ENCODE measurements at places on chromosomes 3 and 15.

- DNase-seq, result no peak
These were observed 212.8 kb upstream of the RORA start for GRCh38 chr15:61441891-61442290.

DNA sequence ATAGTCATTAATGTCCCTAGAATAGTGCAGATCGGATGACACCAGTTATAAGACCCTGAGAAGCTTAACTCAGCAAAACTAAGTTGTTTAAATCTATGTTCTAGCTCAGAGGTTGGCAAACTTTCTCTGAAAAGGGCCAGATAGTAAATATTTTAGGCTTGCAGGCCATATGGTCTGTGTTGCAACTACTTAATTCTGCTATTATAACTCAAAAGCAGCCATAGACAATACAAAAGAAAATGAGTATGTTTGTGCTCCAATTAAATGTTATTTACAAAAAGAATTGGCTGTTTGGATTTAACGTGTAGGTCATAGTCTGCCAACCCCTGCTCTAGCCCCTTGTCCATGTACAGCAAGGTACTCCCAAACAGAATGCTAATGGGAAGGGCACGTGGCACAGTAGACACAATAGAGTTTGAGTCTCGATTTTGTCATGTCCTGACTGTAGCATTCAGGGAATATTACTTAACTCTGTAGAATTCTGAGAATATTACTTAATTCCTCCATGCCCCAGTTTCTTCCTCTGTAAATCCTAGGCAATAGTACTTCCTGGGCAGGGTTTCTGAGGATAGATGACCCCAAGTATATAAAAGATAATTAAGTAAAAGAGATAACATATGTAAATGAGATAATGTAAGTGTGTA, 70.5 kb upstream of the ATP2C1 start:
- DNase-seq, result no peak

GRCh38 chr15:25768271-25768670, 94.9 kb downstream of the ATP10A start:
- no peak for DNase-seq

GRCh38 chr3:60730371-60730770, 520.9 kb downstream of the FHIT start:
- DNase-seq, result no peak

GRCh38 chr3:119401503-119402440, 61.6 kb downstream of the TMEM39A start:
- DNase-seq, result no peak

GRCh38 chr3:35635407-35635806, 3.9 kb upstream of the ARPP21 start:
- DNase-seq, result no peak

DNA sequence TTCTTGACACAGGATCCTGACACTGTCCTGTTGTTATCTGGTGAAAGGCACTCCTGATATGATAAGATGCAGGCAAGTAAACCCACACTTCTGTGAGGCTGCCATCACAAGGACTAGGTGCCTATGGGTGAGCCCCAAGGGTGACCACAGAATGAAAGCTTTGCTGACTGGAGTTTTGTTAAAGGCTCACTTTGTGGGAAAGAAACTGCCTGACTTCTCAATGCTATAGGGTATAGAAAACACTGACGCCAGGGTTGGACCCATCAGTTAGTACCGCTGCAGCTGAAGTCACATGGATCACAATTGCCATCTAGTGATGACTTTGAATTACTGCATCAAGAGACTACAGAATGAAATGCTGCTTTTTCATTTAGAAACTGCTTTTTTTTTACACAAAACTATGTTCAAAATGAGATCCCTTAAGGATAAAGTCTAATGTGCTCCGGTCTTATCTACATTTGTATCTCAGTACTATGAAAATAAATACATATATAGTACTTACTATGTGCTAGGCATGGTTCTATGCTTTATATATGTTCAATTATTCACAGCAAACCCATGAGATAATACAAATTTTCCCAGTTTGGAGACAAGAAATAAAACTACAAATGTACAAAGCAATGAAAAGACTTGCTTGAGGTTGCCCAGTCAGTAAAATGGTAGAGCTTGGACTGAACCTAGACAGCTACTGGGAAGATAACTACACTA, 64.2 kb upstream of the CMSS1 start:
- peak; percentile 28 for DNase-seq

DNA sequence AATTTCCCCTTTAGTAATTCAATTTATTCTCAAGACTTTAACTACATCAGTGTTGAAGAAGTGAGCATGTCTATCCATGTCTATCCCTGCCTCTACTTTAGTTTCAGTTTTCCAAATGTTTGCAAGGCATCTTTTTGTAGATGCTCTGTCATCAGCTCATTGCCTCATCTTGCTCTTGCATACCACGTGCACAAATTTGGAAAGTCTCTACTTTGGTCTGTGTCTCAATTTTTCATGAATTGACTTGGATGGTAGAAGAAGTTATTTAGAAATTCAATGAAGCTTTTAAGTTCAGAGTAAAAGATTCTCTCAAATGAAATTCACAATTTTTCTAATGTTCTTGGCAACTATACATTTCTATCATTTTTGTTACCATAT, 55.3 kb downstream of the CLDN1 start:
- DNase-seq, result no peak

- no peak for DNase-seq
These were observed 36.7 kb downstream of the SYN2 start for GRCh38 chr3:12040902-12041301.

- DNase-seq, result no peak
These were observed 127.4 kb downstream of the ATP10A start for GRCh38 chr15:25735550-25736384.

GRCh38 chr3:193997228-193998122, 138.5 kb upstream of the HES1 start:
- DNase-seq, result no peak

DNA sequence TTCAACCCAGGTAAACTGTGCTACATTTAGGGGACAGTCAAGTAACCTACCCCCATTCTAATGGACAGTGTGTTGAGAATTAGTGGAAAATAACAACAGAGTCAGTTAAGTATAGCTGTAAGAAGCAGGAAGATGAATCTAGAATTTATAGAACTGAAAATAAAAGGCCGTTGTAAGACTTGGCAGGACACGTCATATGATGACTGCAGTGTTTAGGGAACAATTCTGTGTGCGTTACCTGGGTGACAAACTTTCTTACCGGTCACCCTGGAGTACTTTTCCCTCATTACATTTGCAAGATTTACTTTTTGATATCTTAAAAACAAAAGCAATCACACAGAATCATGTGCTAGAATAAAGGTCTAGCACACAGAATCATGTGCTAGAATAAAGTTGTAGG, 536.3 kb upstream of the ZNF717 start:
- DNase-seq, result no peak

DNA sequence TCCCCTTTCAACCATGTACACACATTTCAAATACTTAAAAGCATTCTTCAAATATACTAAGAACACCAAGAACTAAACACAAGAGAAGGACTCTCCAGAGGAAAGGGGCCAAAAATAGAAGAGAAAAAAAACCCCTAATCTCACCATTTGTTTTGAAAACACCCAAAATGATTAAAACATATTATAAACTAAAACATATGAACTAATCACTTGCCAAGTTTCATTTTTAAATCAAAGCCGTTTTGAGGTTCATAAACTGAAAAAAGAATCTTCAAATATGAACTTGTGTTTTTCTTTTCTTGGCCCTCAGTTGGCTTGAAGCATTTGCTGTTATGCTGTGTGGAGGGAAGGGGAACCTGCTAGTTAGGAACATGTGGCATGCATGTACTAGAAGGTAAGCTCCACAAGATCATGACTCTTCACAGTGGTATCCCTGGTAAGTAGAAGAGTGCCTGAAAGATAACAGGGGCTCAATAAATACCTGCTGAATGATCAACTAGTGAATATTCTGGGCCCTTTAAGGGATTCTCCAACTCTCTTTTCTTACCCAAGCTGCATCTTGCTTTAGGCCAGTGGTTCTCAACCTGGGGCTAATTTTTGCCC, 224.5 kb downstream of the TIGIT start:
- no peak for DNase-seq

DNA sequence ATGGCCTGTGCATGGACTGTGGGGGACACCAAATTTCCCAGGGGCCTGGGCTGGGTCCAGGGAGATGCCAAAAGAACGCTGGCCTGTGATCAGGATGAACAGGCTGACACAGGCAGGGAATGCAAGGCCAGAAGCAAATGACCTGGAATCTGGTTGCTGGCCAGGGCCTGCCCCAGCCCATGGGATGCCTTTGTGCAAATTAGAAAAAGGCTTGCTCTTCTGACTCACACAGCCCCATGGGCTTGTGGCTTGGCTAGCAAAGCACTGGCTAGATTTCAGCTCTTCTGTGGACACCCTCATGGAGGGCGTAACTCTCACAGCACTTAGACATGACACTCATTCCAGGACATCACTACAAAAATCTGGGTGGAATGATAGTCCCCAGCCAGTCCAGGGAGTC, 356.0 kb downstream of the SHQ1 start:
- no peak for DNase-seq

GRCh38 chr15:29821416-29822099, 710 bp downstream of the TJP1 start:
- peak; percentile 70 for DNase-seq

DNA sequence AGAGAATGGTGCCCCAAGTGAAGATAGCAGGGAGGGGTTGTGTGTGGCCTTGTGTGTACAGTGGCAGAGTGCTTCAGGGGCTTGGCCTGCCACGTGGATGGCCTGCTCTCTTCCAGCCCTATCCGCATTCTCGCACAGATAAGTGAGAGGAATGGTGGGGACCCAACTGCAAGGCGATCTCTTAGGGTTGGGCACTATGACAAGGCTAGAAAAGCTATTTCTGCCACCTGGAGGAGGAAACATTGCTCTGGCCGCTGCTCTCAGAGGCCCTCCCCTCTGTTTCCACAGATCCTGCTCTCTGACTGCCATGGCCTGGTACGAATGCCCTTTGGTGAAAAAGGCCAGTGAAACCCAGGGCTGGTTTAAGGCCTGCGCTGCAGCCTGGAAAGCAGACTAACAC, 20.6 kb downstream of the EEFSEC start:
- DNase-seq, result no peak

- DNase-seq, result no peak
These were observed 182.7 kb downstream of the MEIS2 start for GRCh38 chr15:36917411-36918267.

- no peak for DNase-seq
These were observed 226.9 kb downstream of the ADAMTS9 start for GRCh38 chr3:64460877-64461276.

DNA sequence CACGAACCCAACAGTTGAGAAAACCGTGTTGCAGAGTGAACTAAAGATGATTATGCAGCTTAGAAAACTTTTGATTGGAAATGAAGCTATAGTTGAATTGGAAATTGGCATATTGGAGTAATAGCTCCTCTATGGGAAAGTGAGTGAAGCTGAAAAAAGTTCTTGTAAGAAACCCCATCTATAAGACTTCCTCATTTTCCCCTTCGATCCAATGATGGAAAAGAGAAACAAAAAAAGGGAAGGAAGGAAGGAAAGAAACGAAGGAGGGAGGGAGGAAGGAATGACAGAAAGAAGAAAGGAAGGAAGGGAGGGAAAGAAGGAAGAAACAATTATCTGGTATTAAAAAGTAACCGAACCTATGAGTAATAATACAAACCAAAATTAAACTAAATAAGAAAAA, 791.8 kb upstream of the NR2F2 start:
- no peak for DNase-seq

DNA sequence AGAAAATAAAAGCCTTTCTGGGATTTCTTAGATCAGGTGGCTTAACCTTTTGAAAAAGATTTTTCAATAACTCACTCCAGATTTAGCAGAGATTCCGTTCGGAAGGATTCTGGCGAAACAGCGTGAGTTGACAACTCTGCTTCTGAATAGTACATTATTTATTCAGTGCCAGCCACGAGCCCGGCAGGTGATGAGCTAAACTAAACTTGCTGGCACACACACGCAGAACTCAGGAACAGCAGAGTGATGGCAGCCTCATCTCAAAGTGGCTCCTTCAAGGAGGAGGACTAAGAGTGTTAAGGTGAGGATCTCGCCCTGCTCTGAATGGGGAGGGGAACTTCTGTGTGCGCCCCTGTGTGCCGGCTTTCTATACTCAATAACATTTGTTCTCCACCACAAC, 114.3 kb downstream of the FAM43A start:
- DNase-seq, result no peak

- DNase-seq, result no peak
These were observed 57.9 kb downstream of the APBA2 start for GRCh38 chr15:28943611-28944230.

- no peak for DNase-seq
These were observed 149.9 kb upstream of the NR2E3 start for GRCh38 chr15:71660501-71660900.

GRCh38 chr3:83302091-83302490, 1540.6 kb upstream of the GBE1 start:
- no peak for DNase-seq

DNA sequence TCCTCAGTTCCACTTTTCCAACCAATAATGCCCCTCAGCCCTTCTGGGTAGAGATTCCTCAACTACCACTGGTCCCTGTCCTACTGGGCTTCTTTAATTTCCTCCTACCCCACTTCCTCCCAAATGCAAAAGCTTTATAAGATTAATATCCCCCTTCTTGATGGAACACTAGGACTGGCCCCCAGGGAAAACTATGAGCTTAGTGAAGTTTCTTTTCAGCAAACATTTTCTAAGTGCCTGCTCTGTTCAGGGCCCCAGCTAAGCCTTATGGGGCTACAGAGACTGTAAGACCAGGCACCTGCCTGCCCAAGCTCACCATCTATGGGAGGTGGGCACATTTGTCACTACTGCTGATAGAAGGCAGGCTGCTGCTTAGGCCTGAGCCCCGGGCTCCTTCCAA, 79.4 kb downstream of the RPLP1 start:
- no peak for DNase-seq

DNA sequence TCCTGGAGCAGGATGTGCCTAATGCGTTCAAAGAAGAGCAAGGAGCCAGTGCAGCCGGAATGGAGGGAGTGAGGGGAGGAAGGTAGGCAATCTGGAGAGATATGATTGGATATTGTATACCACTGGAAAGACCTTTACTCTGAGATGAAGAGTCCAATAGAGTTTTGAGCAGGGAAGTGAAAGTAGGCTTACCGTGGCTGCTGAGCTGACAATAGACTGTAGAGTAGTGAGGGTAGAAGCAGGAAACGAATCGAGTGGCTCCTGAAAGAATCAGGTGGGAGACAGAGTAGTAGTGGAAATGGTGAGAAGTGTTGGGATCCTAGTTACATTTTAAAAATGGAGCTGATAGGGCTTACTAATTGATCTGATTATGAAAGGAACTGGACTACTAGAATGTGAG, 51.8 kb upstream of the NUDT16 start:
- DNase-seq, result no peak
